ENCODE measurements at places on chromosomes 5 and 9. TPM values are rescaled to one million over a fixed set of nuclear protein-coding genes. Genes with fewer than 3 reads are reported as not detected.

GRCh38 chr5:31990701-31991110 lies 183.4 kb downstream of the GOLPH3 start:
- DNase-seq: no peak

DNA sequence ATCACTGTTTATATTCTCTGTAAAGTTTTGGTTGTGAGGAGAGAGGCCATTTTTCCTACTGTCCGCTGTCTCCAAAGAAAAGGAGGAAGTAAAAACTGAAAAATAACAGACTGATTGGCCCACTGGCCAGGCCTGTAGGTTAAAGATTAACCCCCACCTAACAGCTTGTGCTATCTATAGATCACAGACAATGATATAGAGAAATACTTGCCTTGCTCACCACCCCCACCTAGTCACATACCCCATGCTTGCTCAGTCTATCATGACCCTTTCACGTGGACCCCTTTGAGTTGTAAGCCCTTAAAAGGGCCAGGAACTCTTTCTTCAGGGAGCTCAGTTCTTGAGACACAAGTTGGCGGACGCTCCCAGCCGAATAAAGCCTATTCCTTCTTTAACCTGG lies 357.4 kb downstream of the PRDM9 start:
- no peak for DNase-seq

The IFNA21 gene
- not detected for total RNA-seq

The KLF9 gene
- total RNA-seq: 11.4 TPM

The TXNDC8 gene
- not detected for total RNA-seq

The ESM1 gene
- 10.2 TPM for total RNA-seq

Measured in IMR-90 (cell line).